ENCODE measurements at places on chromosomes 4 and X. TPM values are rescaled to one million over a fixed set of nuclear protein-coding genes. Genes with fewer than 3 reads are reported as not detected.
A peak's percentile ranks its signal among the peaks of the same experiment; 100 is the strongest.

PRRG3 gene
- 0.11 TPM for total RNA-seq

CACNA1F gene
- not detected for total RNA-seq

DNA sequence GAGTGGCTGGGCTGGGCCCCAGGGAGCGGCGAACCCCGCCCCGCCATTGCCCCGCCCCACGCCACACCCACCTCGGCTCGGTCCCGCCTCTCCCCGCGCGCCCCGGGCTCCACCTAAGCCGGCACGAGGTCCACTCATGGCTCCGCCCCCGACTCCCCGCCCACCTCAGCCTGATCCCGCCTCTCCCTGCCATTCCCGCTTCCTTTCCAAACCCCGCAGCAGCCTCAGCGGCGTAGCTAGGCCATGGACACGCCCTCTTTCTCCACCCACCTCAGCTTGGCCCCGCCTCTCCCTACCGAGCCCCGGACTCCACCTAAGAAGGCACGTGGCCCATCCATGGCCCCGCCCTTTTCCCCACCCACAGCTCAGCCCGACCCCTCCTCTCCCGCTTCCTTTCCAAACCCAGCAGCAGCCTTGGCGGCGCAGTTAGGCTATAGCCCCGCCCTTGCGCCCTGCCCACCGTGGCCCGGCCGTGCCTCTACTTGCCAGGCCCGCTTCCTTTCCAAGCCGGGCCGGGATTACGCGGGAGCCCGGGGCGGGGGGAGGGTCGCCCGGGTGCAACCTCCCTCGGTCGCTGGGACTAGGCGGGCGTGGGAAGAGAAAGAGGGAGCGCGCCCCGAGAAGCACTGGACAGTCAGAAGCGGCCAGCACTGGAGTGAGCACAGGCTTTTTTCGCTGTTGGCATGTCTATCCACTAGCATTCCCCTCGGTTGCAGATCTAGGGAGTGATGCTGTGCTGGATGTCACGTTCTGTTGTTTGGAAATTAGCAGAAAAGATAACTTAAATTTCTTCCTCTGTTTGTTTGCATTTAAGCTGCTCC lies at the start of gene RELL1:
Gene RELL1 (minus strand): TSS at position 4 of the 821 bp plus-strand sequence. CDS start 89 bp downstream, outside the sequence.
- peak; percentile 100 for DNase-seq

SSX4B gene
- not detected for total RNA-seq

CXCL11 gene
- 9.8 TPM for total RNA-seq

DNA sequence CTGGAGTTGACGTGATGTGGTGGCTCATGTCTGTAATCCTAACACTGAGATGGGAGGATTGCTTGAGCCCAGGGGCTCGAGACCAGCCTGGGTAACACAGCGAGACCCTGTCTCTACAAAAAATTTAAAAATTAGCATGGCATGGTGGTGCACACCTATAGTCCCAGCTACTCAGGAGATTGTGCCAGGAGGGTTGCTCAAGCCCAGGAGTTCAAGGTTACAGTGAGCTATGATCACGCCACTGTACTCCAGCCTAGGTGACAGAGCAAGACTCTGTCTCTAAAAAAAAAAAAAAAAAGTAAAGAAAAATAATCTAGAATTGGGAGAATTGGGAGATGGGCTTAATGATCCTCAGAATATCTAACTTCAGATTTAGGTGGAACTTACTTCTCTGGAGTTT lies 51.1 kb downstream of the MSN start:
- no peak for DNase-seq

GRCh38 chr4:65943076-65943475 lies 272.8 kb upstream of the EPHA5 start:
- DNase-seq, result peak; percentile 41

DNA sequence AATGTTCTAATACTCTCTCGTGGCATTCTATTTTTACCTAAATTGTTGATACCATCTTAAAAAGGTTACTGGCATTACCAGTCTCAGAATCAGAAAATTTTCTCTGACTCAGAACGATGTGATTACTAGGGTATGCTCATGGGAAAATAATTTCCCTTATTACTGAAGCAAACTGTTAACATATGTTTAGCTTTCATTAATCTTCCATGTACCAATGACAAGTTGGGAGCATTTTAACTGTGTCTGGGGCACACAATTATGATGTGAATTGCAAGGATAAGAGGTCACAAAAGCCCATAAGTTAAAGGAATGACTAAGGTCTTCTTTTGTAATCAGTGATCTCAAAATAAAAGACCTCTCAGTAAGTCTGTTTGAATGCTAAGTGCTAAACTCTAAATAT lies 1254.6 kb downstream of the PCDH18 start:
- DNase-seq, result no peak

GRCh38 chr4:102586002-102586643 lies 85.0 kb downstream of the NFKB1 start:
- no peak for DNase-seq

GRCh38 chr4:118154649-118155048 lies 120.4 kb downstream of the NDST3 start:
- peak; percentile 3 for DNase-seq

DNA sequence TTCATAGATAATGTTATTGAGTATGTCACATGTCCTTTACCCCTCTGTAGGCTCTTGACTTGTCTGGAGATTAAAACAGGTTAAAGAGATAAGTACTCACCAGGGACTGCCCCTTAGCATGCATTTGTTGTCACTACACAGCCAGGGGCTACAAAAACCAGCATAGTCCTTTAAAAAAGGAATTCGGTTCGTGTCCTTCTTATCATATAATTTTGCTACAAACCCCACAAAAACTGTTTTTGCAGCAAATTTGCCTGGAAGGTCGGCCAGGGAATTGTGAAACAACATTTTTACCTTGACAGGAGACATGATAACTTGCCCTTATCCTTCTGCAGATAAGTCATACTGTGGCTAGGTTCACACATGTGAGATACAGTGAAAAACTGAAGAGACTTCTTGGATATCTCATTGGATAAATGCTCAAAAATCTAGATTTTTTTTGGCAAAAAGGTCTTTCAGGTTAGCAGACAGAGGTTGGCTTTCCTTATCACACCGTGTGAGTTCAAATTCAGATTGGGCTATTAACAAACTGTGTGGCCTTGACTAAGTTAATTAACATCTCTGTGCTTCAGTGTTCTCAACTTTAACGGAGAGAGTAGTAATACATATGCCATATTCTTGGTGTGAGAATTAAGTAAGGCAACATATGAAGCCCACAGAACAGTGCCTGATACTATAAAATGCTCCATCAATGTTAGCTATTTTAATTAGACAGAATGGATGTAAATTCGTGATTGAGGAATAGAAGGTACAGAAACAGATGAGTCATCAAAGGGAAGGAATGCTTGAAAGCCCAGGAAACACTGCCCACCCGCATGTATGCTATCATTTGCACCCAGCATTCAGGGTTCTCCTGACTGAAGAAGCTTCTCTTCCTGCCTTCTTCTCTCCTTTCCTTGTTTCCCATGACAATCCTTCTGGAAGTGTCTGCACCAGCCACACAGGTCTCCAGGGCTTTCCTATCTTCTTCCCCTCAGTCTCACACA lies 30.0 kb downstream of the FAM9C start:
- no peak for DNase-seq

- peak; percentile 58 for DNase-seq
Measured at GRCh38 chr4:112234952-112235609, 3.5 kb downstream of the AP1AR start.

DNA sequence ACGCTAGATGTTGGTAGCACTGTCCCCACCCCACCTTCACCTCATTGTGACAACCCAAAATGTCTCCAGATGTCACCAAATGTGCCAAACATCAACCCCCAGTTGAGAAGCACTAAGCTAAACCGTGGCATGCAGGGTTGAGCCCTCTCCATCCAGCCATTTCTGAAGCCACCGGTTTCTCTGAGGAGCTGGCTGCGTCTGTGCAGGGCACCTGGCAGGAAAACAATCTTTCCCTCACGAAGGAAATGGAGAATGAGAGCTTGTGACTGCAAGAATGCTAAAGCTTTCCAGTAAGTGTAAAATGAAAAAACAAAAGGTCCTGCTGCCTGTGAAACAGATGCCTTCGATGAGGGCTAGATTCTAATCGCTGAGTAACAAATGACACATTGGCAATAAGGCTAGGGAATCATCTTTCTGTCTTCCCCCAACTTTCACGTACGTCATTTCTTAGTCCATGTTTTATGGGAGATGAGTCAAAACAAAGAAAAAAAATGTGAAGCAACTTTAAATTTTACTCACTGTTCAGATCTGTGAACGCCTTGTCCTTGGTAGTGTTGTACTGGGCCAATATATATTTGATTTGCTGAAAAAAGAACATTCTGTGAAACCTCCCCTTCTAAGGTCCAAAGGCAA lies 59.9 kb downstream of the PROM1 start:
- no peak for DNase-seq

DNA sequence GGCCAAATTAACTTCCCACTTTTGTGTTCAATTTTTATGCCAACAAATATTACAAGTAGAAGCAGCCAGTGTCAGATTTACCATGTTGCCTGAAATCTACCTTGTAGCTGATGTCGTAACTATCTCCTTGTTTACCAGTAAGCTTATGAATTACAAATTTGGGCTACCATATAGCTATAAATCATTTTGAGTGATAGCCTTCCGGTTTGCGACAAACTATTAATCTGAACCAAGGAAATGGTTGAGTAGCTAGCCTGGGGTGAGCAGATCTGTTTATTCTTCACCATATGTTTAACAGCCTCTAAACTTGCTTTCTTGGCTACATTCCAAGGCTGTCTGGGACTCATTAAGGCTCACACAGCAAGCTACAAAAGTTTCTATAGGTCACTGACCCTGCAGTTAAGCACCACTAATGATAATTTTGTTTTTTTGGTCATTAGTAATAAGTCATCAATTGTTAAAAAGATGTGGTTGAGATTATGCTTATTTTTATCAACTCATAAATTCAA lies 218.7 kb upstream of the SPOCK3 start:
- DNase-seq, result no peak

PNMA6A gene
- 1.6 TPM for total RNA-seq

DNA sequence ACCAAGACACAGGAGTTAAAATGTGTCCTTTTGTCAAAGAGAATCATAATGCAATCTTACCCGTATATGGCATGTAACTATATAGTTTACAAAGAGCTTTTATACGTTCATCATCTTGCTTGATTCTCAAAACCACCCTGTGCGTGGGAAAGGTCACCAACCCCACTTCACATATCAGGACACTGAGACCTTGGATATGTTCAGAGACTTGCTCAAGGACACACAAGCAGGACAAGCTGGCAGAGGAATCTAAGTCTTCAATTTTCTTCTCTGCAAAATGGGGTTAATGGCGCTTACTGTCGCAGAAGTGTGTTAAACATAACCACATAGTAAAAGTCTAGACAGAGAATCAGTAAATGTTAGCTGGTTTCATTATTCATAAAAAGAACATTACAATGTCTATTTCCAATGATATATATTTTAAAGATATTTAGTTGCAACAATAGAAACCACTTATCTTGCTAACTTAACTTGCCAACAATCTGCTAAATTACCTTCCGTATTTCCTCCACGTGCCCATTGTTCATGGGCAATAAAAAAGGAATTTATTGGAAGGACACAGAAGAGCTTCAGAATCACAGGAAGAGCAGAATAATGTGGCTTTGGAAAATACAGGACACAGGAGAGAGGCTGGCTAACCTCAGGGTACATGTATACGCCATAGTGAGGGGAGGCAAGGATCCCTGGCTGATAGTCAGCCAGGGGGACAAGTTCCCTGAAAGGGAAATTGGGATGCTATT lies 64.6 kb upstream of the TAPT1 start:
- DNase-seq, result no peak

DNA sequence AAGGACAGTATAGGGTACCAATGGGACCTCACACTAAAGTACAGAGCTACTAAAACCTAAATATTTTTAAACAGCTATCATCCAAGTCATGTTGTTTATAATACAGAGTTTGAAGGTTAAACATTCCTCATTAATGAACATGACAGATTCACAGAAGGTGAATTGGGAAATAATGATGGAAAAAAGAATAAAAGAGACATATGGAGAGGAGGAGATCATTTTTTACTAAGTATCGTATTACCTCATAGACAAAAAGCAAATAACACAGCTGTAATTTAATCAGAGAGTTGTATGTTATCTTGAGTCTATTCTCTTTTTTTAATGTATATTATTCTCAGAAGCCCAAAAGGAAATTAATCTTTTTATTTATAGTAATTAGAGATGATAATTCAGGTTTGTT lies 7.9 kb downstream of the PLK4 start:
- DNase-seq, result no peak

PIN4 gene
- total RNA-seq, result 29.3 TPM

GRCh38 chrX:45765767-45766166 lies 565.1 kb upstream of the DIPK2B start:
- DNase-seq, result no peak

CHRNA9 gene
- 9.9 TPM for total RNA-seq

GRCh38 chr4:45629717-45630116 lies 494.1 kb downstream of the GABRG1 start:
- no peak for DNase-seq

CLDN34 gene
- total RNA-seq, result not detected

EVC gene
- 18.3 TPM for total RNA-seq

- DNase-seq, result no peak
Measured at GRCh38 chrX:66672106-66672505, 33.2 kb upstream of the EDA2R start.

DNA sequence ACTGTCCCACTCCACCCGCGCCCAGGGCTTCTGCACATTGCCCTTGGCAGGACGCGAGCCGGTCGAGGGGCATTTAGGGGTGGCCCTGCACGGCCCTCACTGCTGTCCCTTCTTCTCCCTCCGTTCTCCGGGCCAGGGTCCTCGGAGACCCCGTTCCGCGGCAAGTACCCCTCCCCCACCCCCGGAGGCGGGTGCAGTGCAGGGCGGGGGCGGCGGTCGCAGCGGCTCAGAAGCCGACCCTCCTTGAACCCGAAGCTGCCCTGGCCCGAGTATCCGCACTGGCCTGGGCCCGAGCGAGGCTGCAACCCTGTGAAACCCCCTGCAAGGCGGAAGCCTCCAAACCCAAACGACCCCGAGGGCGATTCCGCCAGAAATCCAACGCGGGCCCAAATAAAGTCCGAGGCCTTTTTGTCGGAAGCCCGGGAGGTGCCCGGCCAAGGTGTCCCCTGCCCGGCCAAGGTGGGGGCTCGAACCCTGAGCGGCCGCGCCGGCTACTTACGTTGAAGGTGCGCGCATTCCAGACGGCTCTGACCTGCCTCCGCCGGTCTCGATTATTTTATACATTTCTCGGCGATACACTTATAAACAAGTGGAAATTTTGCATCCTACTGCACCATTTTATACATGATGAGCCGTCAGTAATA lies 53.1 kb upstream of the TMEM33 start:
- no peak for DNase-seq

ZNF157 gene
- 0.06 TPM for total RNA-seq

POU3F4 gene
- not detected for total RNA-seq

SSX3 gene
- 1.1 TPM for total RNA-seq

F8A3 gene
- total RNA-seq, result not detected

CT83 gene
- total RNA-seq, result not detected

GSX2 gene
- not detected for total RNA-seq

GRCh38 chr4:120070196-120070595 lies 3.5 kb upstream of the MAD2L1 start:
- DNase-seq, result no peak

XAGE1A gene
- total RNA-seq, result 5.7 TPM

GRCh38 chr4:155616117-155616516 lies 50.5 kb upstream of the GUCY1A1 start:
- no peak for DNase-seq

- DNase-seq, result no peak
Measured at GRCh38 chr4:111492496-111492895, 652.8 kb upstream of the FAM241A start.
